ENCODE measurements at places on chromosomes 5 and 9.

- no peak for DNase-seq
These were observed 17.1 kb downstream of the VPS13A start for GRCh38 chr9:77194423-77194822.

GRCh38 chr5:131304414-131304813, 40.6 kb downstream of the CDC42SE2 start:
- DNase-seq: no peak

GRCh38 chr5:150311015-150311692, 8.4 kb upstream of the ARSI start:
- no peak for DNase-seq

- DNase-seq: no peak
These were observed 367.1 kb upstream of the RIOK2 start for GRCh38 chr5:97550164-97550563.

DNA sequence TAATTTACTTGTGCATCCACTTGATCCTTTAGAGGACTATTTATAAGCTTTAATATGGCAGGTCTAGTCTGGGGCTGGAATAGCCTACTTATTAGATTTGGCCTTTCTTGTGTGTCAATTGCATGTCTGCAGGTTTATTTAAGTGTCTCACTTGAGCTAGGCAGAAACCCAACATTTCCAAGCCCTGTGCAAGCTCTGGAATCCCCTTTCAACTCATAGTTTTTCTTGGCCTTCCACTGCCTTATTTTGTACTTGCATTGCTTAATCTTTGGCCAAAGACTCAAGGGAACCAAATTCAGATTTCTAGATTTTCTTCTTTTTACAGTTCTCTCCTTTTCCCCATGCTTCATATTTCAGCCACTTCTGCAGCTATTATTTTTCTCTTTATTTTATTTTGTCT, 102.4 kb upstream of the RFX3 start:
- DNase-seq: no peak

DNA sequence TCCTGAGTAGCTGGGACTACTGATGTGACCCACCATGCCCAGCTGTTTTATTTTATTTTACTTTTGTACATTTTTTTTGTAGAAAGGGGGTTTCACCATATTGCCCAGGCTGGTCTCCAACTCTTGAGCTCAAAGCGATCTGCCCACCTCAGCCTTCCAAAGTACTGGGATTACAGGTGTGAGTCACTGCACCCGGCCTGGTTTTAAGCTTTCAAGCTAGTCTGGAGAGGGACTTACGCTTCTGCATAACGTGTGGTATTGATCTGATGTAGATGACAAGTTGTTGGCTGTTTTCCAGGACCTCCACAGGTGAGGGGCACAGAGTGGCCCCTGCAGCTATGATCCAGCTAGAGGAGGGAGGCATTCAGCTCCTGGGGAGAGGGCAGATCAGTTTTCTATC, 6.8 kb upstream of the CCL21 start:
- DNase-seq: no peak

GRCh38 chr5:111158105-111158744, 66.0 kb upstream of the CAMK4 start:
- peak; percentile 79 for DNase-seq

DNA sequence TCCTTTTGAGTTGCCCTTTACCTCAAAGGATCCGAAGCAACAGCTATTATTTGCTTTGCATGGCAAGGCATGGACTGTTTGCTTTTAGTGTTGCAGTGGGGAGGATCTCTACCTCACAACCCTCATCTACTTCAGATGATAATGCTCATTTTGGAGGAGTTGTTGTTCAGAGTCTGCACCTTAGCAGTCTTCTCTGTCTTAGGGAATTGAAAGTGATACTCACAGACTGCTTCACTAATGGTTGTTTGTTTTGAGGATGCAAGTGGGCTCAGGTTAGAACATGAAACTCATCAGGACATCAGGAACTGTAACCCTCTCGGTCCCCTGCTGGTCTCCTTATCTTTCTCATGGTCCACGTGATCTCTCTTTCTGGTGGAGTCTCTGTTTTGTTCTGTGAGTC, 172.9 kb upstream of the ANKH start:
- DNase-seq: no peak

GRCh38 chr5:61055434-61056006, 106.7 kb downstream of the SMIM15 start:
- DNase-seq: no peak

DNA sequence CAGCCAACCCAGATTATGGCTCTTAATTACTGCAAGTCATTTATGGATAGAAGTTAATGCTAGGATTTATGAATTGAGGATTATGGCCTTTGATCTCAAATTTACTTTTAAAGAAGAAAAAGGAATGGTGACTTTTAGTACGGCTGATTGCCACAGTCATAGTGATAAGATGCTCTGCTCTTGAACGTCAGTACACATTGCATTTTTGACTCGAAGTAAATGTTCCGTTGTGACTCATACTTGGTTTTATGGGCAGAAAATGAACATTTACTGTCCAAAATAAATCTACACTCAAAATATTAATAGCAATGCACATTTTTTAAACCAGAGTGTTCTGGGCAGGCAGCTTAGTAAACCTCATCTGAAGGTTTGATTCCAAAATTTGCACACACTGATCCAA, 830 bp downstream of the ADAMTSL1 start:
- DNase-seq: no peak

DNA sequence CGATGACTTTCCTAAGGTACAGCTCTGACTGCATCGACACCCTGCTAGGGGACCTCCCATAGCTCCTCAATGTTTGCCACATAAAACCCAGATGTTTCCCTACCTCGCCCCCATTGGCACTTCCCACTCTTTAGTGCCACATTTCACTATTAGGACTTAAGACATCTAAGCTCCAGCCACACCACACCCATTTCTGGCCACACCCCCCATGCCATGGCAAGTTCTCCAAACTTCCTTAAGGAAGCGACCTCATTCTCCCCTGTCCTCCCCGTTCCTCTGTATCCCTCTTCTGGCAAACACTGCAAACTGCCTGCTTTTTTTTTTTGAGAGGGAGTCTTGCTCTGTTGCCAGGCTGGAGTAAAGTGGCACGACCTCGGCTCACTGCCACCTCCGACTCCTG, 62.9 kb downstream of the USP20 start:
- DNase-seq: no peak

Measured in effector memory CD8-positive, alpha-beta T cell (primary cell).